ENCODE measurements at places on chromosomes 6 and 20.
A peak's percentile ranks its signal among the peaks of the same experiment; 100 is the strongest.

DNA sequence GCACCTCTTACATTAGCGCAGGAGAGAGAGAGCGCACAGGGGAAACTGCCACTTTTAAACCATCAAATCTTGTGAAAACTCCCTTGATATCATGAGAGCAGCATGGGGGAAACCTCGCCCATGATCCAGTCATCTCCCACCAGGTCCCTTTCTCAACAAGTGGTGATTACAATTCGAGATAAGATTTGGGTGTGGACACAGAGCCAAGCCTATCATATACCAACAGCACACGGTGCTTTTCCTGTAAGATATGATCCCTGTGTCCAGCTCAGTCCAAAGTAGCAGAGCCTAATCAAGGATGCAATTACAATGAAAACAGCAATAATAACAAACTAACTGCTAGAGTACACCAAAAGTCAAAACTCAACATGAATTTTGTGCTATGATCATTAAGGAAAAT is 148.7 kb upstream of the TCF21 start:
- no peak for DNase-seq

GRCh38 chr20:37541326-37541725 is 13.7 kb upstream of the BLCAP start:
- no peak for DNase-seq

DNA sequence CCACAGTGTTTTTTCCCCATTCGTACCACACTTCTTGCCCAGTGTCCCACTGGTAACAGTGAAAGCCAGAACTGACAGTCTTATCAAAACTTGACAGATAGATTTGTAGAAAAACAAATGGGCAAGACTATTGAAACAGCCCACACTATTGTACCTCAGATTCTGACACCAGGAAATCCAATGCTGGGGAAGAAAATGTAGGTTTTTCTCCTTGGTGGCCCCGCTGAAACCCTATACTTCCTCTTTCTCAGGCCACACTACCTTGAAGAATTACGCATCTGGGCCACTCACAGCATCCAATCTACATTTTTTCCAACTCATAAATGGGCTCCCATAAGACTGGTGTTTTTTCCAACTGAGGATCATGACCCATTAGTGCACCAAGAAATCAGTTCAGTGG is 90.9 kb upstream of the HDDC2 start:
- DNase-seq, result no peak

DNA sequence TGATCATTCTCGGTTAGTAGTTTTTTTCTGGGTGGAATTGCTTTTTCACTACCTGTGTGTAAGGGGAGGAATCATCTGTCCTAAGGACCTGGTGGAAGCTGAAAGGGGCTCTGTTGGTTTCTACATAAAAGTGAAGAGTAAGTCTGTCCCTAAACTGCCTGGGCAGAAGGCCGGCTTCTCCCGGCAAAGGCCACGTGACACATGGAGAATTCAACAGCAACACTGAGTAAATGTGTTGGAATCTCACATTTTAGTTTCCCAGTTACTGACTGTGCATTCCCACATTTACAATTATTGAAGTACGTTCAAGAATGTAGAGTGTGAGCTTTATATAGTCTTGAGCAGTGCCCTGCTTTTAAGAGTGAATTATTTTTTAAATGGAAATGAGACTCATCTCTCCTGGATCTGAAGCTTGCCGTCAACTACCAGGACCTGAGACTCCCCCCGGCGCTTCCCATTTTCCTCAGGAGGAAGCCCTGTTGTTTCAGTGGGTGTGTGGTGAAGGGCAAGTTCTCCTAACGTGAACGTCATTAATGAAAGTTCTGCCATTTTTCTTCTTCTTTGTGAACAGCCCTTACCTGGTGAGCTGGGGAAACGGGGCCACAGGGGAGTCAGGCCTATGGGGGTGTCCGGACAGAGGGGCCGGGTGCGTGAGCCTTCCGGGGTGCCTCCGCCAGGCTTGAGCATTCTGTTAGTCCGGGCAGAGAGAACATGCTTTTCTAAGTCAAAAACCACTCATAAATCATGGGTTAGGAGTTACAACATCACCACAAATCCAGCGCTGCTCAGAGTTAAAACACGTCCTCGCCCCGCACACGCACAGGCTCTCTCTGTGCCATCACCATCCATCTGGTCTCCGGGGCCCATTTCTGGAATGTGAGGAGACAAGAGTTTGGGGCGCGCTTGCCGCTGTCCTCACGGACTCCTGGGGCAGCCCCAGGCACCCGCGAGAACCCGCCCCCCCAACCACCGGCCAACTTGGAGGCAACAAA is 56.6 kb upstream of the SMOC2 start:
- DNase-seq, result no peak

DNA sequence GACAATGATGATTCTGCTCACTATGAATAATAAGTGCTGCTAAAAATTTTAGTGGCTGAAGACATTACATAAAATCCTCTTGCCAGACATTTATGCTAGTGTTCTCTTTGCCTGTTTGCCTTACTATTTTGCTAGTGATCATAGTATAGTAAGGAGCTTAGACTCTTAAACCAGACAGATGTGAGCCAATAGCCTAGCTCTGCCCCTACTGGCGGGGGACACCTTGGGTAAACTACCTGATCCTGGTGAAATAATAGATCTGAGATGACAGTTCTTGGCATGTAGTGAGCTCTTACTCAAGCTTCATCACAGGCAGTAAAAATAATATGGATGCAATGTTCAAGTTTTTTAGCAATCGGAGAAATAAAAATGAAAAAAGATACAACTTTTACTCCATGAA is 18.8 kb downstream of the ENPP3 start:
- no peak for DNase-seq

- DNase-seq, result no peak
Observed at GRCh38 chr20:24755411-24755922, 193.6 kb upstream of the CST7 start.

GRCh38 chr6:3516092-3516491 is 59.2 kb upstream of the SLC22A23 start:
- no peak for DNase-seq

- DNase-seq, result peak; percentile 28
Observed at GRCh38 chr20:297925-298775, 780 bp downstream of the ZCCHC3 start.

DNA sequence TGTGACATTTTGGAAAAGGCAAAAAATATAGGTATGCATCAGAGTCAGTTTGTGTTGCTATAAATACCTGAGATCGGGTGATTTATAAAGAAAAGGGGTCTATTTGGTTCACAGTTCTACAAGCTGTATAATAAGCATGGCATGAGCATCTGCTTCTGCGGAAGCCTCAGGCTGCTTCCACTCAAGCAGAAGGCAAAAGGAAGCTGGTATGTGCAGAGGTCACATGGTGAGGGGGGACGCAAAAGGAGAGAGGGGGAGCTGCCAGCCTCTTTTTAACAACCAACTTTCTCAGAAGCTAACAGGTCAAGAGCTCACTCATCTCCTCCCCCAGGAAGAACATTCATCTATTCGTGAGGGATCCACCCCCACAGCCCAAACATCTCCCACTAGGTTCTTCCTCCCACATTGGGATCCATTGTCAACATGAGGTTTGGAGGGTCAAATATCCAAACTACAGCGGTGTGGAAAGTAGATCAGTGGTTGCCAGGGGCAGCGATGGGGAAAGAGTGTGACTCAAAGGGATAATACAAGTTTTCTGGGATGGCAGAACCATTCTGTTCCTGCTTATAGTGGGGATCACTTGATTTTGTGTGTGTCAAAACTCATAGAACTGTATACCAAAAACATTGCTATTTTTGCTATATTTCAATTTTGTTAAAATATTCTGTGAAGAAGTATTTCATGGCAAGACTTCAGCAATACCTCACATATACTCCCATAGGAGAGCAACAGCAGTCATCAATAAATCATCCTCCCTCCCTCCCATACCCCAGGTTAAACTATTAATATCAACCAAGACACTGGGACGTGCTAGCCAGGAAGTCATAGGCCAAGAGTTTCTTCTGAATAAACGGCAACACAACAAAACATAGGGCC is 9.9 kb upstream of the FAM50B start:
- no peak for DNase-seq

GRCh38 chr6:20632696-20633095 is 98.4 kb downstream of the CDKAL1 start:
- DNase-seq, result no peak

- no peak for DNase-seq
Observed at GRCh38 chr20:63265891-63266515, 6.6 kb upstream of the ARFGAP1 start.

- DNase-seq, result no peak
Observed at GRCh38 chr6:74638412-74638811, 567.4 kb downstream of the COL12A1 start.

DNA sequence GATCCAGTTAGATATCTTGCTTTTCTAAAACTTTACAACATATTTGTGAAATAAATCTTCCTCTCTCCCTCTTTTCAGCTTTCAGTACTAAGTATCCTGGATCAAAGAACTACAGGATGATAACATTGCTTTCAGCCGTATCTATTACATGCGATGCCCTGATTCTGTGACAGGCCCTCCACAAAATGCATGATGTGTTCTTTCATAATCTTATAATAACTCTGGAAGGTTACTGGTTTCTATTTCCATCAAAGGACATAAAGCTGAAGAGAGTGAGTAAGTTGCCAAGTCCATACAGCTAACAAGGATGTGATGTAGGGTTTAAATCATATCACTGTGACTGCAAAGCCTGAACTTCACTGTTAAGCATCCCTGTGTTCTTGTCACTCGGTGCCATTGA is 62.9 kb upstream of the ADGRG6 start:
- DNase-seq, result no peak

GRCh38 chr6:21885532-21886114 is 292.1 kb downstream of the SOX4 start:
- no peak for DNase-seq

GRCh38 chr6:148509800-148510581 is 167.4 kb downstream of the SASH1 start:
- DNase-seq, result no peak

- DNase-seq, result no peak
Observed at GRCh38 chr6:170177772-170178560, 112.9 kb downstream of the DLL1 start.

DNA sequence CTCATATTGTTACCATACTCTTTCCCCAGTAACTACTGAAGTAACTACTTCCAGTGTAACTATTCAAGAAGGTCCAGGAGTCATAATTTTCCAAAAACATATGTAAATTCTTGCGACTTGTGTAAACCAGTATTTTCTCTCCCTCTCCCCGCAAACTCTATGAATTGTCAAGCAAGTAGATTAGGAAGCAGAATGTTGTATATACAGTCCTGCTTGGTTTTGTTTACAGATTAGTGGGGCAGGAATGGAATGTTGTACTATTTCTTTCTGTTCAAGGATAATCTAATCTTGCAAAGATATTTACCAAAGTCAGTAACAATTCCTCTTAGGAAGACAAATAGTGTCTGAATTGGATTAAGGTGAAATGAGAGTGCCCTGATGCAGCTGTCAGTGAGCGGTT is 234.9 kb upstream of the PLN start:
- DNase-seq, result no peak

GRCh38 chr6:118719351-118720124 is 68.1 kb upstream of the CEP85L start:
- DNase-seq, result no peak

- no peak for DNase-seq
Observed at GRCh38 chr6:30047220-30047619, 13.8 kb upstream of the POLR1H start.

DNA sequence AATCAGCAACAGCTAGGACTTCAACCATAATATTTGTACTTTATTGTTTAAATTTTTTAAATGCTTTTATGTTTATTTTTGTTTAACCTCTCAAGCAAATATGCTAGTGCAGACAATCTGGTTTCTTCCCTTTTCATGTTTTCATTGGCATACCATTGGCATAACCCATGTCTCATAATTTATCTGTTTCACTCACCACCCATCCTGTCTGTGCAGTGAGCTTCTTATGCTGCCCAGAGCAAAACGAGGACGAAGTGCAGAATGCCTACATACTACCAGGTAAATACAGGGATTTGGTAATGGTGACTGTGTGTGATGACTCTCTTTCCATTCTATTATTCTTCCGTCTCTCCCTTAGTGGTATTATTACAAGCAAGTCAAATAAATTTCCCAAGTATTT is 361.4 kb upstream of the KCNQ5 start:
- no peak for DNase-seq

DNA sequence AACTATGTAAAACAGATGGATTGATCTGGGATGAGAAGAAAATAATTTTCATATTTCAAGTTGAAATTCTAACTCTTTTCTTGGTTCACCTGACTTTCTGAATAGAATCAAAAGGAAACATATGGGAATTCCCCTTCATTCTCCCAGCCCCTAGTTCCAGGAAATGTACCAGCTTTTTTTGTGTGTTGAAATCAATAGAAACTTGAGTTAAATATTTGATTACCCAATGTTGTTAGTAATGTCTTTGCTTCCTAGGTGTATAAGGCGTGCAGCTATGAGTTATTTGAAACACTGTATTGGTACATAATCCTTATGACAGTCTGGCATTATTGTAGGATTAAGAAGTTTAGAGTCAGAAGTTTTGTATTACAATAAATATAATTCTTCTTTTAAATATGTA is 21.5 kb downstream of the VNN2 start:
- no peak for DNase-seq

DNA sequence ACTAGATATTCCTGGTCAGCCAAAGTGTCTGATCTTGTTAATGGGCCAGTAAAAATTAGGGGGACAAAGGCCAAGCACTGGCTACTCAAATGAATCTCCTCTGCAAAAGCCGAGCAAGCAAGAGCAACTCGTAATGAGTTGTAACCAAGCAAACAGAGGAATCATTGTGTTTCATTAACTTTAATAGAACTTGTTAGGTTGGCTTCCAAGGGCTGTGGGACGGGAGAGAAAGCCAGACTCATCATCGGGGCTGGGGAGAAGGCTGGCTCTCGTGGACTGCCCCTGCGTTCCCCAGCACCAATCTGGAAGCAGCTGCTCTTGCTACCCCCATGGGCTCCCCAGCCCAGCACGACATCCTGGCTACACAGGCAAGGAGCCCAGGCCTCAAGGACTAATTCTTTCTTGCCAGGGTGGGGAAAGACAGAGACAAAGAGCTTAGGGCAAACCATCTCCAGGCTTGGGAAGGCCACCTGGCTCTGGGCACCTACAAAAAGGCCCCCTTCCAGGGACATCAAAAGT is 10.5 kb upstream of the SCUBE3 start:
- DNase-seq, result no peak

- no peak for DNase-seq
Observed at GRCh38 chr6:101417900-101418299, 24.4 kb downstream of the GRIK2 start.

DNA sequence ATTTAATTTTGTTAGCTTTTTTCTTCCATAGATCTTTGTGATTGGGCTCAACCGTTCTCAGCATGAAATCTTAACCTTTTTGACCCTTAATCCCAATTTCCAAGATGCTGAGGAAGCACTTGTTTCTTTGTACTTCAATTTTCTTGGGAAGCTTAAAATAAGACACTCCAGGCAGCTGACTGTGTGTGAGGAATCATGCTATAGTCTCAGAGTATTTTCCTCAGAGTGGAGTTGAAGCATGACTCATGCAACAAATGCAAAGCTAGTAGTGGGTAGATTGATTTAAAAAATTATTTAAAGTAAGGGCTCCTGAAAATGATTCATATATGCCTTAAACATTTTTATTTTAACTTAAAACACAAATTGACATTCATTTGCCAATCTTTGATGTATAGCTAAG is 168.7 kb downstream of the BTBD3 start:
- DNase-seq, result no peak

GRCh38 chr6:22263748-22264147 is 33.1 kb downstream of the PRL start:
- no peak for DNase-seq

All from HEK293T (cell line).